ENCODE measurements at places on chromosomes 4 and X.

DNA sequence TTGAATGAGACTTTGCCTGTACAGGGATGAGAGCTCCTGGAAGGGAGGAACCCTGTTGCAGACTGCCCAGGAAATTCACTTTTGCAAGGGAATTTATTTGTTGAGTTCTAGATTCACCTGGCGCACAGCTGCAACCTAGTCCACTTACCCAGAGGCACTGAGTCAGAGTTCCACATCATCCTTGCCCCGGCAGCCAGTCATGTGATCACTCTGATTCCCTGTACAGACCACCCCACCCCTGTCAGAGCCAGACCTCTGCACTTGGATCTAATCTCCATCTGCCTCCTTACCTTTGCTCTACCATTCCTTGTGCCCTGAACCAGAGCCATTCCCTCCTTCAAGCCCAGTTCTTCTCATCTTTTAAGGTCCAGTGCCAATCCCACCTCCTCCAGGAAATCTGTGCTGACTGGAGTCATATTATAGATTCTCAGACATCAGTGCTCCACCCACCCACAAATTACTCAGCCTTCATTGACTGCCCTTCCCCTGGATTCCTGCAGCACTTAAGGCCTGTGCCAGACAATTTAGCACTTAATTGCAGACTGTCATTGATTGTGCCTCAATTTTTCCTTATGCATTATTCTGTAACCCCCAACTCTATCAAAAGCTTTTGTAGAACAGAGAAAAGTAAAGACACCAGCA, 84.1 kb upstream of the MAGEA4 start:
- DNase-seq, result no peak

DNA sequence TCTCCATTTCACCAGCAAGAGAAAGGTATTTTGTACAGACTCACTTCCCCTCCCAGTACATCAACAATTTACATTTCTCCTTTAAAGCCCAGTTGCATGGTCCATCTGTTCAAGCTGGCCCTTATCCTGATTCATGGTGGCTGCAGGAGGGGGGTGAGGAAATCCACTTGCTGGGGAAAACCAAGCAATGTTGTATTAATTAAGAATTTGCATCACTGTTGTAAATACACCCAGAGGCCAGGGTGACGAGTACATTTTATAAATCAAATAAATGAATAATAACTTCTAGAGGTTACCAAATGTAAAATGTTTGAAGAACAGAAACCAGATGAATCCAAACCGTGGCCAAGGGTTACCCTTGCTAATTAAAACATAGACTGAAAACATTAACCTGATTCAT, 395.9 kb upstream of the INTU start:
- no peak for DNase-seq

DNA sequence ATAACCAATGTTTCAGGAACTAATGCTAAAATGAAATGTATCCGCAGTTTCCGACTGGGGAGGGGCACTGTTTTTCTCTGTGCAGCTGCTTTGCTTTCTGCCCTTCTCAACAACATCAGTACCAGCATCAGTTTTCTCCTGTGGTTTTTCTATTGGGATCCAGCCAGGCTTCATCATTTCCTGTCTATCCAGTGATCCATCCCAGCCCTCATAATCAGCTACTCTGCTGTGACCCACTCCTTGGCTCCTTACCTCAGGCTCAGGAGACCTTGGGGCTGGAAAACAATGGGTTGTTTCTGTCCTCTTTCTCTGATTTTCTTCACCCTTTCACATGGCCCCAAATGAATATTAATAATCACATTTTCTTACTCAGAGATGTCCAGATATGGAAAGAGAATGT, 222.2 kb upstream of the DKK2 start:
- no peak for DNase-seq

DNA sequence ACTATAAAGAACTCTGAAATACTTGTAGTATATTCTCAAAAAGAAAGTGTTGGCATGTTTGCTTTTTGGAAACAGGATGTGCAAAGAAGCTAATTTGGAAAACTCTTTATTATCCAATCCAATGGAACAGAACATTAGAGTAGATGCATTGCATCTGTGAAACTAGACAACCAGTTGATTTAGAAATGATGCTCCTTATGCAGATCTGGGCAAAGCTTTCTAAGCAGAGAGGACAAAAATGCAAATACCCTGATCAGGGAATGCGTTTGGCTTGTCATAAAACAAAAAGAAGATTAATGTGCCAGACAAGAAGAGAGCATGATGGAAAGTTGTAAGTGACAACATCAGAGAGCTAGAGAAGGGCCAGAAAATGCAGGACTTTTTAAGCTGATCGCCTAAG, 142.3 kb downstream of the RCHY1 start:
- no peak for DNase-seq

DNA sequence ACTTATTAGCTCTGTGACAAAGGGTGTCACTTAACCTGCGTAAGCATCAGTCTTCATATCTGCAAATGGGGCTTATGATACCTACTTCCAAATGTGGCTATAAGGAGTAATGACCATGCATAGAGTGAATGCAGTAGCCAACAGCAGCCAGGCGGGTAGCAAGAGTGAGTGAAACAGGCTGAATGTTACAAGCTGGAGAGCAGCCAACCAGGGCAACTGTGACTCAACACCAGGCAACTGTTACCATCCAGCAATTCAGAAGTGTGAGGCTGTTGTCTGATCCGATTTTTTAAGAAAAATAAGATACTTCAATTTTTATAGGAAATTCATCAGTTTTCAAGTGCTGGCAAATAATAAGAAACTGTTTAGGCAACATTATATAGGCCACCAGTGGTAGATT, 270.2 kb upstream of the TAPT1 start:
- DNase-seq, result peak; percentile 0

DNA sequence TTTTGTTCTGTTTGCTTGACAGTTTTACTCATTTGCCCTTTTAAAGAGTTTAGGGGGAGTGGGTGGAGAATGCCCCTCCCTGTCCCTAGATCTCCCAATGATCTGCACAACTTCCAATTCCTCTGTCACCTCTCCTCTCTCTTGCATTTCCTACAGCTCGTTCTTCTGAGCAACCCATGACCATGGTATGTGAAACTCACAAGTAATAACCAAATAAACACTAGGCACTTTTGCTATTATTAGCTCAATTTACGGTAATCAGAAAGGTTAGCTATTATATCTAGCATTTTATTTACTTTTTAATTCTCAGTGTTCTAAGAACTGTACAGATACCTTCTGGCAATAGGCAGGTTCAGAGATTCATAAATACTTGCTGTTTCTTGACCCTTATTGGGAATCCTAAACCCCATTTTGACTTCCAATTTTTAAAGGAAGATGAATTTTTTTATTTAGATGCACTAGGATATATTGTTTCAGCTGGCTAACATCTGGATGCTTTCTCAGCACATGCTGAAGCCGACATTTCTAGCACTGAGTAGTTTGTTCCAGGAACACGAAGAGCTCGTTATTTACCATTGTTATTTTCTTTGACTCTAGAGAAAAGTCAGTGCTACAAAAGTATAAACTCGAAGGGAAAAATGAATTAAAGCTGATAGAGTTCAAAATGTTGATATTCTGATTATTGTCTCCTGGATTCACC, 194.7 kb upstream of the TLL1 start:
- no peak for DNase-seq
